ENCODE measurements at places on chromosomes 11 and 22.

DNA sequence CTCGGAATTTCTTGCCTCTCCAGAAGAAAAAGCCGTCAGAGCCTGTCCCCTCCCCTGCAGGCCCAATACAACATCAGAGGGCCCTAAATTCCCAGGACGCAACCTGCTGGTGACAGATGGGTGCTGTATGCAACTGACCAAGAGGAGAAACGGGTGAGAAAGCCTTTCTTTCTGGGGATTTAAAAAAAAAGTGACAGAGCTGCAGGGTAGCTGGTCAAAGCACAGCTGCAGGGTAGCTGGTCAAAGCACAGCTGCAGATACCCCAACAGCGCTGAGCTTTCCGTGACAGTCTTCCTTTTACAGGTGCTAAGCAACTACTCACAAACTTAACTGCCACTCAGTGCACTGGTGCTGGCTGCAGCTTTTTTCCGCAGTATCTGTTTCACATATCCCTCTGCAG lies 17.8 kb downstream of the AP1B1 start:
- no peak for DNase-seq

- DNase-seq: no peak
Observed at GRCh38 chr22:35039625-35040024, 26.3 kb upstream of the ISX start.

DNA sequence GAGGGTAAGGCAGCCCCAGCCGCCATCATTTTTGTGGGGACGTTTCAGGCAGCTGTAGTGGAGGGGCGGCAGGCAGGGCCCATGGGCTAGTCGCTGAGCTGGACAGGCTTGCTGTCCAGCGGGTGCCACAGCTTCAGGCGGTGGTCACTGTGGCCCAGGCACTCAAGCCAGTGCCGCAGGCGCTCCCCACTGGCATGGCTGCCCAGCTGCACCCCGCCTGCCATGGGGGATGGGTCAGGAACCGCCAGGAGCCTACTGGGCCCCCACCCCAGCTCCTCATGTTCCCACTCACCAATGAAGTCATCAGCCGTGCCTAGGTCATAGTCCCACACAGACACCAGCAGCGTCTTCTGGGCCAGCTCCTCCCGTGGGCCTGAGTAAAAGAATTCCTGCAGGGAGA lies 6.0 kb downstream of the NDUFV1 start:
- DNase-seq: no peak

DNA sequence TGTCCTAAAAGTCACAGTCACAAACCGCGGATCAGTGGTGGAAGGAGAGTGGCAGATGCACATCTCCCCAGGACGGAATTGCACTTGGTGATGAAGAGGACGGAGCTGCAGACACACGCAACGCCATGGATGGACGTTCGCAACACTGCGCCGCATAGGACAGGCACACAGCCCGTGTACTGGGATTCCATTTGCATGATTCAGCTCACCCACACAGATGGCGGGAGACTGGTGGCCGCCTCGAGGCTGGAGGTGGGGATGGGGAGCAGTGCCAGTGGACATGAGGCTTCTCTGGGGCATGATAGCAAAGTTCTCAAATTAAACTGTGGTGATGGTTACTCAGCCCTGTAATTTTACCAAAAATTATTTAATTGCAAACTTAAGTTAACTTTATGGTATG lies 37.4 kb downstream of the DUSP8 start:
- no peak for DNase-seq

- DNase-seq: no peak
Observed at GRCh38 chr11:116511684-116512083, 261.1 kb downstream of the BUD13 start.

- DNase-seq: no peak
Observed at GRCh38 chr11:28621753-28622152, 513.6 kb downstream of the METTL15 start.

GRCh38 chr11:86156397-86156955 lies 87.6 kb upstream of the PICALM start:
- no peak for DNase-seq

GRCh38 chr22:45572444-45572843 lies 69.8 kb downstream of the FBLN1 start:
- no peak for DNase-seq

DNA sequence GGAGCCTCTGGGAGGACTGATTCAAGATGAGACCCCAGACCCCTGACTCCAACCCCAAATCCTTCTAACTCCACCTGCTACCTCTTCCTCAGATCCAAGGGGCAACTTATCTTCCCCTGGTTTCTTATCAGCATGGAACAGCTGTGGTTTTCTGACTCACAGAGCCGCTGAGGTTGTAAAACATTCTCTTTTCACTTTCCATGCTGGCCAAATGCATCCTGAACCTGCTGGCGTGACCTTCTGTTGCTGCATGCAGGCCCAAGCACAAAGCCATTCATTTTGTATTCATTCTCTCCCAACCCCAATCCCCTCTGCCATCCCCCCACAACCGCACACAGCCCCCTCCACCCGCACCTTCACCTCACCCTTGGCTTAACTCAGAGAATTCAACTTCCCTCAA lies 70.3 kb downstream of the SEZ6L start:
- no peak for DNase-seq

DNA sequence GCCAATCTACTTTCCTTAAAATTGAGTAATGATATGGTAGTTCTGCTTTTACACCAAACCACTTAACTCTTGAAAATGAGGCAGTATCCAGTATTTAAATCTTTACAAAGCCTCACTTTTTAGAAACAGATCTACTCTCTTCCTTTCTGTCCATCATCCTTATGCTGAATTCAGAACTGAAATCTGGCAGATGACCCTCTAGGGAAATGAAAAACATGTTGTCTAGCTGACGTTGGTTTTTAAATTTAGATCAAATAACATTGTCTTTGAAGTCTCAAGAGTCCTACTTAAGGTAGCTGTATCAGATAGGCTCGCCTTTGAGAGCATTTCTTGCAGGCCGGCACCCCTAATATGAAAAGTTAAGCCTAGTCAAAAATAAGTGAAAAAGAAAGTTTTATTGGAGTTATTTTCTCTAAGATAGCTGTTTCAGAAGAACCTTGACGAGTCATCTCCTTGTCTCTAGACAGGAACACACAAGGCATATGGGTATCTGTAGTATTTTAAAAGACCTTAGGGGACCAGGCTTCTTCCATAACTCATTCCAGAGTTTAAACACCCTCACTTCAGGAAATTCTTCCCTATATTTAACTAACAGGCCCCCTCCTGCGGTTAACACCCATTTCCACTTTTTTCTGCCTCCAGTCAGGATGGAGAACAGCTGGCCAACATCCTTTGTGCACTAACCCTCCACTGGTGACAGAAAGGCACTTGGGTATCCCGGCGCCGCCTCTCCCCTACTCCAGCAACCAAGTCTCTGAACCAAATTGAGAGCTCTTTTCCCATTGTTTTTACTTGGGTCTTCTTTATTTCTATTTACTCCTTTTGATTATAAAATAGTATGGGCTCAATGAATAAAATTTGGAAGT lies 81.2 kb downstream of the WNT11 start:
- DNase-seq: no peak

DNA sequence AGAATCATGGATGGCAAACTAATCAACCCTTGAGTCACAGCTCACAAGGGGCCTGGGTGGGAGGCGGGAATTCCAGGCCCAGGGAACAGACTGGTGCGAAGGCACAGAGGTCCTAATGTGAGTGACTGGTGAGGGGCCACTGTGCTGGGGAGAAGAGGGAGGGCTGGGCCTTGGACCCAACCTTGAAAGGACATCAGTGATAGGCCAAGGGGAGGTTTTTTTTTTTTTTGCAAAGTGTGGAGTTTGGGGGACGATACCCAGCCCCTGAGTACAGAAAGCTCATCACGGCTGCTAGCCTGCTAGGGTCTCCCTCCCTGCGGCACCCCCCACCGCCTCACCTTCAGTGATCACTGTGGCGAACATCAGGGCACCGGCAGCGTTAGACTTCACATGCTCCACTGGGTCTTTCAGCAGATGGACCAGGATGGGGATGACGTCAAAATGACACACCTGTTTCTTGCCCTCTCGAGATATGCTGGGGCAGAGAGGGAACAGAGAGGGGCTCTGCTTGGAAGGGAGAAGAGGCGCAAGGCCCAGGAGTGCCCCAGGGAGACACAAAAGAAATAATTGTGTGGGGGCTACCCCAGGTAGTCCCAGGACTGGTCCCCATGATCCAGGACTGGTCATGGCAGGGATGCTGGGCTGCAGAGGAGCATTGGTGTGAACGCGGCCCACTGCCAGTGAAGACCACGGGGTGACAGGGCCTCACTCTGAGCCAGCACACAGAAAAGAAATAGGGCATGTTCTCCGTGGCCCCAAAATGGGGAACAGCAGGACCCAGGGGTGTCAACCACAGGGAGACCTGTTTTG lies 8.6 kb upstream of the GNAZ start:
- no peak for DNase-seq

GRCh38 chr11:3627291-3627690 lies 14.5 kb downstream of the ART5 start:
- DNase-seq: no peak

DNA sequence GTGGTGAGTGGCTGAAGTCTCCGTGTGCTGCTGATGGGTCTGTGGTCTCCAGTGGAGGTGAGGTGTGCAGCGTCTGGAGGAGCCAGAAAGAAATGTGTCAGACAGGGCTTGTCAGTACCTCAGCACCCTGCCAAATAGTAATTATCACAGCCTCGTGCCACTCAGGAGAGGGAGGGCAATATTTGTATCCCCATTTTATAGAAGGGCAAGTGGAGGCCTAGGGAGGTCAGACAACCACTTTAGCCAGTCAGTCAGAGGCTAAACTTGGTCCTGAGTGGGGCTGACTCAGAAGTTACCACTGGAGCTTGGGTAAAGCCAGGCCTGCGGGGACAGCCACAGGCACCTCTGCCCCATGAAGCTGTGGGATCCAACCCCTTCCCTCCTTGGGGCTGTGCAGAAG lies 11.5 kb upstream of the ELF5 start:
- no peak for DNase-seq

DNA sequence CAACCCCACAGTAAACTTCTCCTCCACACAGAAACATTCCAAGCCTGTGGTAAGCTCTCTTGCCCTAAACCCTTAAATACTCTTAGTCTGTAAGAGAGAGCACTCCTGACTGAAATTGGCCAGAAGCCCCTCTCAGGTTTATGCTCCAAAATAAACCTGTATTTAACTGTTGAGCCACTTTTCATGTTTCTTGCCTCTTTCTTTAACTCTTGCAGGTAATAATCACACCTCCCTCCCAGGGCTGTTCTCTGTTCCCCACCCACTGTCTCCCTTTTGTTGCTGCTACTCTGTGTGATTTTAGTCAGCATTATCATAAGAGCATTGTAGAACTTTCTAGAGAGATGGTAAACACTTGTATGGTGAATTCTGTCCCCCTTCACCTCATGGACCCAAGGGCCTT lies 2.1 kb upstream of the IFT27 start:
- DNase-seq: no peak

DNA sequence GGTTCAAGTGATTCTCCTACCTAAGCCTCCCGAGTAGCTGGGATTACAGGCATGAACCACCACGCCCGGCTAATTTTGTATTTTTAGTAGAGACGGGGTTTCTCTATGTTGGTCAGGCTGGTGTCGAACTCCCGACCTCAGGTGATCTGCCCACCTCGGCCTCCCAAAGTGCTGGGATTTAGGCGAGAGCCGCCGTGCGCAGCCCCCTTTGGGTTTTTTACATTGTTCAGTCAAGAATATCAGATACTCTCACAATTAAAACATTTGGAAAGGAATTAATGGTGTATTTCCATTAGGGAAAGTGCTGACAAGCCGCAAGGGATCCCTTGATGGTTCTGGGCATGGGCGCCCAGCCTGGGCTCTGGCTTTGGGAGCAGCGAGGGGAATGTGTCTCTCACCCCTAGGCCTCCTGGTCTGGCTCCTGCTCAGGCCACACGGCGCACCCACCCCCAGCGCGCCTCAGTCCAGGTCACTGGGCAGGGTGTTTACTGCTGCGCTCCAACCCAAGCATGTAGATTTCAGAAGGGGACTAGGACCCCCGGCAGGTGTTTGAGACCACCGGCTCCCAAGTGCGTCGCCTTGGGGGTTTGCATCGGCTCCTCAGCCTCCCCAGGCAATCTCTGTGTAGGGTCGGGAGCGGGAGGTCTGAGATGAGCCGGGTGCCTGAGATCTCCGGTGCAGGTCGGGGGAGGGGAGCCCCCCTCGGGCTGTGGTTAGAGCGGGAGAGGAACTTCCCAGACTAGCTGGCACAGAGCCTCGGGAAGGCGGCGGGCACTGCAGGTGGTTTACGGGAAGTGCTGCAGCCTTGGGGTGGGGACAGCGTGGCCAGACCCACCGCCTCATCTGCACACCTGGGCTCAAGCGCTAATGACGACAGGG lies 809 bp upstream of the IRF7 start:
- no peak for DNase-seq

DNA sequence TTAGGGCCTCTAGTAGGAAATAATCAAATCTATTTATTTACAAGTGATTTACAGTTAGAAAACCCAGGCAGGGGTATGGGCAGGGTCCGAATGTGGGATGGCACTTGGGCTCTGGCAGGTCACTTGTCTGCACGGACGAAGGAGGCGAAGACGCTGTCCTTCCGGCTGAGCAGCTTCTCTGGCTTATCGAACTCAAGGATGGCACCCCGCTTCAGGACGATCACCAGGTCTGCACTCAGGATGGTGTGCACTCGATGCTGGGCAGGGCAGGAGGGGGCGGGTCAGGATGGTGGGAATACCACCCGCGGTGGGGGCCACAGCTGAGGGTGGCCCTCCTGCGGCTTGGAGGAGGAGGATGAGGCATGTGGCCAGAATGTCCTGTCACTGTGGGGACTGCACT lies 4.4 kb upstream of the KCNJ11 start:
- DNase-seq: no peak

DNA sequence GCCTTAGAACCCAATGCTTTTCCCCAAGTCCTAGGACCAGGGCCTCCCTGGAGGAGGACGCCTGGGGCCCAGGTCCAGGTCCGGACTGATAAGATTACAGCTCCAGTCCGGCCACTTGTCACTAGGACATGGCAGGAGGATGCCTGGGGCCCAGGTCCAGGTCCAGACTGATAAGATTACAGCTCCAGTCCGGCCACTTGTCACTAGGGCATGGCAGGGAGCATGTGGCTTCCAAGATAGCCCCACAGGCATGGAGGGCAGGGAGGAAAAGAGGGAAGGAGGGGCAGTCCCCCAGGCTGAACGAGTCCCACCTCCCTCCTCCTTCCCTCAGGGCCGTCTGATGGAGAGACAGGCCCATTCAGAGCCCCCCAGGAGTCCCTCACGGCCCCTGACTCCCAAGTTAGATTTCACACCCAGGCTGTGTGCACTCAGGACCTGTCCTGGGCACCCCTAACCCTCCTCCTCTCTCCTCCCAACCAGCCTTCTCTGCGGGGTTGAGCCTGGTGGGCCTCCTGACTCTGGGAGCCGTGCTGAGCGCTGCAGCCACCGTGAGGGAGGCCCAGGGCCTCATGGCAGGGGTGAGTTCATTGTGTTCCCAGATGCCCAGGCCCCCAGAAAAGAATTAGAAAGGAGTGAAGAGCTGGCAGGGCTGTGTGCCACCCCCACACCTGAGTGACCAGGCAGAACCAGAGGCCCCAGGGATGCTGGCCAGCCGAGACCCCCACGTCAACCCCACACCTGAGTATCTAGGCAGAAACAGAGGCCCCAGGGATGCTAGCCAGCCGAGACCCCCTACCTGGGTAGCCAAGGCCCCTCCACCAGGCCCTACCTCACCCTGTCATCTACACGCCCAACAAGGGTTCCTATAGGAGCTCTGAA lies 2.1 kb downstream of the TSPAN32 start:
- DNase-seq: no peak

GRCh38 chr11:15911377-15912044 lies 444.8 kb downstream of the SOX6 start:
- DNase-seq: no peak

All from nucleus accumbens (tissue), 56 donors.